Small intestine (tissue), 16 donors: ENCODE measurements at places on chromosomes 3 and 15.

- DNase-seq = no peak
Measured at GRCh38 chr15:82840166-82840565, 30.7 kb downstream of the WHAMM start.

DNA sequence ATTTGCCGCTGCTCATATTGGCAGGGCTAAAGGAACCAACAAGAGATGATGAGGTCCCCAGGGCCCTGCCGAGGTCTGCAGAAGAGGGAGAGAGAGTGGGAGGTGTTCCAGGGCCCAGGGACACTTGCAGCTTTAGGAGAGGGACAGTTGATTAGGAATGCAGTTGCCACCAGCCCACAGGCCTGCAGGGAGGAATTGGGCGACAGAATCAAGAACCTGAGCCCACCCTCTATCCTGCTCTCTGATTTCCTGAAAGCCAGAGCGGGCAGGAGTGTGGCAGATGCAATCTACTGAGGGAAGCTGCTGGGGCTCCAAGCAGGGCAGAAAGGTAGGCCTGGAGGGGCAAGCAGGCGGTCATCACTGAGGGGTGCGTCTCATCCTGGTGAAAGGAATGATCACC is 12.1 kb upstream of the PRR23E start:
- no peak for DNase-seq

- DNase-seq = no peak
Measured at GRCh38 chr3:34178415-34178814, 380.0 kb downstream of the PDCD6IP start.

DNA sequence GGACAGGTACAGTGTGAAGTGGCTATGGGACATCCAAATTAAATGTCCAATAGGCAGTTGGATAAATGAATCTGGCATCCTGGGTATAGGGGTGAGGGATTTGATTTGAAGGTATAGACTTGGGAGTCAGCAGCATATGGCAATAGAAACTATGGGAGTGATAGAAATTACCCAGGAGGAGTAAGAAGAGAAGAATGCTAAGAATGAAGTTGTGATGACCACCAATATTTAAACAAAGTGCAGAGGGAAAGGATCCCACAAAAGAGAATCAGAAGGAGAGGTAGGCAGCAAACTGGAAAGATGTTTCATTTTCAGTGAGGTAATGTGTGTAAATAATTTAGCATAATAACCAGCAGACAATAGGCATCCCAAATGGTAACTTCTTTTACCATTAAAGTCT is 13.8 kb upstream of the MSL2 start:
- DNase-seq = no peak

DNA sequence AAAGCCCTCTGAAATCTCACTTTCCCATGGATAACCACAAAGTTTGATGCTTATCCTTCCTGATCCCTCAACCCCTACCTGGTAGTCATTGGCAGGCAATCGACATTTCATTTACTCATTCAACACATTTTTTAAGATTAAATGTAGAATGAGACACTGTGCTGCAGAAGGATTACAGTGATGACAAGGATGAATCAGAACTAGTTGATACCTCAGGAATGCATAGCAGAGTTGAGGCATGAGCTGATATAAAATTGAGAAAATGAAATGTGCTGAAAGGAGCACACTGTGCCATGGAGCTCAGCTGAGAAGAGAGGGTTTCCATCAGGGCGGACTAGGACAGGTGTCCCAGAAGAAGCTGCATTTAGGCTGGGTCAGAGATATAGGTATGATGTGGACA is 48.9 kb upstream of the ACTL6A start:
- no peak for DNase-seq

GRCh38 chr15:74423431-74424257 is 10.1 kb downstream of the SEMA7A start:
- no peak for DNase-seq

DNA sequence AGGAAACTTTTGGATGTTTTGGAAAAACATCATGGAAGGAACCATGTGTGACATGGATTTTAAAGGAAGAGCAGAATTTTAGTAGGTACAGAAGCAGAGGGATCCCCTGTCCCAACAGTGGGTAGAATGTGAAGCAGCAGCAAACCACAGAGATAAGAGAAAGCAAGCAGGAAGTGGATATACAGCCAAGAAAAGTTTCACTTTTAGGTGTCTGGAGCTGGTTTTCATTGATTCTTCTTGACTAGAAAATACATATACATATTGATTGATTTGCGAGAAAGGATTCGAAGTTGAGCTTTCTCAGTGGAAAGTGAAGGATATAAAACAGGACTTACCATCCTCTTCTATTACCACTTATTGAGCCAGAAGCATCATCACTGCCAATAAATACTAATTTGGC is 133.5 kb downstream of the KCNMB2 start:
- no peak for DNase-seq

- DNase-seq = no peak
Measured at GRCh38 chr3:118688396-118688884, 346.2 kb downstream of the IGSF11 start.
